ENCODE measurements at places on chromosomes 7 and 10.

- no peak for DNase-seq
These were observed 994 bp upstream of the PTF1A start for GRCh38 chr10:23190872-23191763.

DNA sequence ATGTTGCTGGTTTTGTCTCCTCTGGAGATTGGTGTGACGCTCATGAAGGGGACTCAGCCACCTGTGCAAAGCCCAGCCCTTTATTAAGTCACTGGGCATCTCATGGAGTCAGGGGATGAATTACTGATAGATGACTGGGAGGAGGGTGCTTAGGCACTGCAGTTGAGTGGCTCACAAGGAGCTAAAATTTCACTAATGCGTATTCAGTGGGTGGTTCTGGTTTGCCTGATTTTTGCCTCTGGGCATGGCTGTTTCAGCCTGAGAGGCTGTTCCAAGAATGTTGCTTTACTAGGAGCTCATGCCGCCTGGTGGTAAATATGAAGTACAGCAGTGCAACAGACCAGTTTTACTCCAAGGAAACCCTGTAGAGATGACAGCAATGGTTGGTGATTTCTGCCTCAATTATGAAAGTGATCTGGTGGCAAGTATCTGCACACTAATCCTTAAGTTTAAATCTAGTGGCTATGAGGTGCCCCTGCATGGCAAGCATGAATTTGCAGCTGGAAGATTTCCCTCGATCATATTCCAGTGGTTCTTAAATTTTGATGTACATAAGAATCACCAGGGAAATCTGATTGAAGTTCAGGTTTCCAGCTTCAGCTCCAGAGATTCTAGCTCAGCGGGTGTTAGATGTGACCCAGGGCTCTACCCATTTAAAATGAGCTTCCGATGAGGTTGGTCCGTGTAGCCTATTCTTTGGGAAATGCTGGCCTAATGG is 19.9 kb downstream of the ACTA2 start:
- DNase-seq, result no peak

DNA sequence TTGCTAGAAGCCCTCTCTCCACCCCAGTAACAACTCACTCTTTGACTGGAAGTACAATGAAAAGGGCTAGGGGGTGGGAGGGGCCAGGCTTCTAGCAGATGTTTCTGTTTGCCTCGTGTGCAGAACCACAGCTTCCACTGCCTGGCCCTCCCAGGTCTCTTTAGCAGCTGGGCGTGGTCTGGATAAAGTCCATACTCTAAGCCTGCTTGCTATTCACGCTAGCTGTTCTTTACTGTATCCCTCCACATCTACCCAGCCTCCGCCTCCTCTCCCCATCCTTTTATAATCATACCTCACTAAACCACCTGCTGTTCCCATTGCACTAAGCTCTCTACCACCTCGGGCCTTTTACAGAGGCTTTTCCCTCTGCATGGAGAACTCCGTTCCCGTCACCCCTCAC is 288.8 kb downstream of the CAMK1D start:
- no peak for DNase-seq

GRCh38 chr7:158311791-158312190 is 275.8 kb downstream of the PTPRN2 start:
- DNase-seq, result no peak

DNA sequence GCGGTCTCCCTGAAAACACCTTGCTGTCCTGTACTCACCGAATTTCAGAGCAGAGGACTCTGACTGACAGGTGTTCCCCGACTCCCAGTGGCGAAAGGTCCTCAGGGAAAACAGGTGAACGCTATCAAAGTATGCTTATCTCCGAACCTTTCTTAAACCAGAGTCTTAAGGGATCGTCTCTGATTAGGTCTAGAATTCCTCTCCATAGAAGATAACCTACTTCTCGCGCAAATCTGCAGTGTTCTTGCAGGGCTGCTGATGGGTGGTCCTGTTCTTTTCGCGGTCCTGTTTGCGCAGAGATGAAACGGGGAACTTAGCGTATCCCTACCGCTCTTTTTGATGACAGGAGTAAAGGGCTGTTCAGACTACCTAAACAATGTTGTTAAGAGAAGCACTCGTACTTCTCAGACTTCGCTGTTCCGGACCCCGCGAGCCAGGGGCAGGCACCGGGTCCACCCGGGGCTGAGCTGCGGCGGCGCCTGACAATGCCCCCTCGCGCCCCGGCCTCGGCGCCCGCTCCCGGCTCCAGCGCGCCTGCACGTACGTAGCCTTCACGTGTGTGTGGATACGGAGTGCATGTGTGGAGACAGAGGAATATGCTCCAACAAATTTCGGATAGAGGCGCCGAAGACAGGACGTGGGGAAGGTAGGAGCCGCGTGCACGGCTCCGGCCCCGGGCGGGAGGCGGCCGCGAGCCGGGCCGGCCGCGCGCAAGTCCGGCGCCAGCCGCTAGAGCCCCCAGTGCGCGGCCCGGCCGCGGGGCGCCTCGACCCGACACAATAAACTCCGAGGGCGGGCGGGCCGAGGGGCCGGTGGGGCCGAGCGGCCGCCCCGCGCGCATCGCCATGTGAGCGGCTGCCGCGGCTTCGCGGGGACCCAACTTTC is 766 bp upstream of the ZMYND11 start:
- no peak for DNase-seq

- DNase-seq, result no peak
These were observed 293.1 kb downstream of the CDK14 start for GRCh38 chr7:90889210-90889609.

DNA sequence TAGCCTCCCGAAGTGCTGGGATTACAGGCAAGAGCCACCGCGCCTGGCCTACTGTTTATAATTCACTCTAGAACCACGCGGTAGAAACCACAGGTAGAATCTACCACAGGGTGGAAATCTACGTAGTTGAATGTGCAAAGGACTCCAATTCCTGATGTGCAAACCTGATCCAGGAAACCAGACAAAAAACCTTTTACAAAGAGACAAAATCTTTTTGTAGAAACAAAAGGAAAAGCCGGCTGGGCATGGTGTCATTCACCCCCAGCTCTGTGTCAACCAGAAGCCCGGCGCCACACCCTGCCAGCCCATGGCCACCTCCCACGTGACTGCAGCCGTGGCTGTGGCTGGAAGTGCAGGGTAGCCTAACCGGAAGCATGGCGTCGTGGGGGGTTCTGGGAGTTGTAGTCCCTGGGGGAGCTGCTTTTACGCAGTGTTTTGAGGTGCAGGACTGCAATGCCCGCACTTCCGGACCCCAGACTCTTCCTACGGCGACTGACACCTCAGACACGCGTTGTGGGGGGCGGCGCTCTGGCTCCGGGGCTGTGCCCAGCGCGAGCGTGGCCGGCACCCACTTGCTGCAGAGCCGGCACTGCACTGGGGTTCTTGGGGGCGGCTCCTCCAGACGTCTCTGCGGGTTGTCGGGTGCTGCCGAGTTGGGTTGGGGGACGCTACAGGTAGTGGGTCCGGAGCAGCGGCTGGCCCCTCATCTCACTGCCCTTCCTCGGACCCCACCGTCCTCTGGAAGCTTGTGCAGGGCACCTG is 41.5 kb upstream of the RNF216 start:
- DNase-seq, result peak; percentile 90

DNA sequence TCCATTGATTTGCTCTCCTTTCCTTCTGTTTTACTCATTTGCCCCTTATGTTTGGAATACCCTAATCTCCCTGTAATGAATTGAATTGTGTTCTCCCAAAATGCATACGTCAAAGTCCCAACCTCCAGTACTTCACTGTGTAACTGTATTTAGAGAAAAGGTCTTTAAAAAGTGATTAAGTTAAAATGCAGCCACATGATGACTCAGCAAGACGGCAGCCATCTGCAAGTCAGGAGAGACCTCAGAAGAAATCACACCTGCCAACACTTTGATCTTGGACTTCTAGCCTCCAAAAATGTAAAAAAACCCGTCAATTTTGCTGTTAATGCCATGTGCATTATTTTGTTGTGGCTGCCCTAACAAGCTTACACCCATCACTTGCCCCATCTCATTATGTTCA is 85.3 kb upstream of the PCLO start:
- no peak for DNase-seq

DNA sequence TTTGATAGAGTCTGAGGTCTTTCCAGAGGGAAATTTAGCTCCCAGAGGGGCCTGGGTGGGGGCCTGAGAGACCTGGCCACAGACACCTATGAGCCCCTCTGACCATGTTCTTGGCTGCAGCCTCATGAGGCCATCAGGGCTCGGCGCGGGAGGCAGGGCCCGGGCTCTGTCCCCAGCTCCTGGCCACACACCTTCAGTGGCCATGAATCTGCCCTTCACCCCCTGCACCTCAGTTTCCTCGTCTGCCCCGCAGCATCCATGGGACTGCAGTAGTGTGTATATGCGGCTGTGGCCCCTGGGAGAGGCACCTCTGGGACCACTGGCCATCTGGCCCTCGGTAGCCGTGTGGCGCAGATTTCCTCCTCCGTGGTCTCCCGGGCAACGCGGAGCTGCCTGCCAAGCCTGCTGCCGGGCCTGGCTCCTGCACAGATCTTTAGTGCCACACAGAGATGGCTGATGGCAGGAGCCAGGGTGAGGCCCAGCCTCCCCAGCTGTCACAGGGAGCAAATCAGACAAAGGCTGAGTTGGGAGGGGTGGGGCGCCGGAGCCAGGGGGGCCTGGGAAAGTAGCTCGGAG is 23.6 kb upstream of the ADCYAP1R1 start:
- no peak for DNase-seq

DNA sequence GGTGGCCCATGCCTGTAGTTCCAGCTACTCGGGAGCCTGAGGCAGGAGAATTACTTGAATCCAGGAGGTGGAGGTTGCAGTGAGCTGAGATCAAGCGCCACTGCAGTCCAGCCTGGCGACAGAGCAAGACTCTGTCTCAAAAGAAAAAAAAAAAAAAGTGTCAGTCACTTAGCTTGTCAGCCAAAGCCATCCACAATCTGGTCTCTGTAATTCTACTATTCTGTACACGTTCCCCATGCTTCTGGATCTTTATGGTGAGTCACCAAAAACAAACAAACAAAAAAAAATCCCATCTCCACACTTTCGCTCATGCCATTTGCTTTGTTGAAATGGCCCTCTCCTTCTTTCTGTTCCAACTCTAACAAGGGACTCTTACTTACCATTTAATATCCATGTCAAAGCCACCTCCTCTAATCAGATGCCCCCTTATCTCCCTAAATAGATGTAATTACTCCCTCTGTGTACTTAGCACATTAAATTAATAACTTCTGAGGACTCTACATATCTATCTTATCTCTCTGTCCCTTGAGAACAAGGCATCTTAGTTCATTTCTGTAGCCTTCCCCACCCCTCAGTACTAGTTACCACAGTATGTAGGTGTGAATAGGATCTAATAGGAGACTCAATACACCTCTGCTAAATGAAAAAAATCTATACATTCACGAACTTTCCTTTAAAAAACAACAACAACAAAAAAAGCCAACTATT is 128.4 kb downstream of the ELMO1 start:
- no peak for DNase-seq

DNA sequence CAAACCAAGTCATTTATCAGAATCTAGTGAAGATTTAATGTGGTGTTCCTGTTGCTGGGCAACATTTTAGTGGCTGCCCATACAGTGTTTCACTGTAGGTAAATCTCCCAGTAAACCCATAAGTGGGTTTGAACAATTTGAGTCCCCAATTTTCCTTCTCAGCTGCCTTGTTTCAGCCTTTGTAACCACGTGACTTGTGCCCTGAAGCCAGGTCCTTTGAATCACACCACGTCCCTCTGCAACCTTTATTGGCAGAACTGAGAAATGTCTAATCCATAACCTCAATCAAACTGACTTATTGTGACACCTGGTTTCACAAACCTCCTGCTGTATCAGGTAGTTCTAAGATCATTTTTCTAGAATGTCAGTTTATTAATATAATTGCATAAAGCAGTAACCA is 30.1 kb downstream of the SND1 start:
- DNase-seq, result no peak

DNA sequence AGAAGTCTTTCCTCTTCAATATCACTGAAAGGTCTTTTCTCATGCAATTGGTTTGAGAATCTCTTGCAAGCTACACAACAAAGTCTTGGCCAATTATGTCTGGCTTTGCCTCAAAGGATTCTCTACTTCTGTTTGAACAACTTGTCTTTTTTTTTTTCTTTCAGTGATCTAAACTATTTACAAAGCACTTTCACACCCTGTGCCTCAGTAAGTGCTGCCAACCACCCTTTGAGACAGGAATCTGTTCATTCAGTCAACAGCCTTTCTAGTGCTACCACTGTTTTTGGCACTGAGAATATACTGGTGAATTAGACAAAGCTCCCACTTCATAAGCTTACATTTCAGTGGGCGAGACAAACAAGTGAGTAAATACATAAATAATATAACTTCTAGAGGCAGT is 26.9 kb upstream of the SDK1 start:
- no peak for DNase-seq

DNA sequence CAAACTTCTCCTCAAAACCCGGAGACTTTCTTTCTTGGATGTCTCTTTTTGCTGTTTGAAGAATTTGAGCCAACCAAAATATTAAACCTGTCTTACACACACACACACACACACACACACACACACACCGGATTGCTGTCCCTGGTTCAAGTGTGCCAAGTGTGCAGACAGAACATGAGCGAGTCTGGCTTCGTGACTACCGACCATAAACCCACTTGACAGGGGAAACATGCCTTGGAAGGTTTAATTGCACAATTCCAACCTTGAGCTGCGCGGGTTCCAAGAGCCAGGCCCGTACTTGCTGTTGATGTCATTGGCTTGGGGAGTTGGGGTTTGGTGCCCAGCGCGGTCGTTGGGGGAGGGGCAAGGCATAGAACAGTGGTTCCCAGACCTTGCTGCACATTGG is 1.7 kb downstream of the EGFR start:
- no peak for DNase-seq

DNA sequence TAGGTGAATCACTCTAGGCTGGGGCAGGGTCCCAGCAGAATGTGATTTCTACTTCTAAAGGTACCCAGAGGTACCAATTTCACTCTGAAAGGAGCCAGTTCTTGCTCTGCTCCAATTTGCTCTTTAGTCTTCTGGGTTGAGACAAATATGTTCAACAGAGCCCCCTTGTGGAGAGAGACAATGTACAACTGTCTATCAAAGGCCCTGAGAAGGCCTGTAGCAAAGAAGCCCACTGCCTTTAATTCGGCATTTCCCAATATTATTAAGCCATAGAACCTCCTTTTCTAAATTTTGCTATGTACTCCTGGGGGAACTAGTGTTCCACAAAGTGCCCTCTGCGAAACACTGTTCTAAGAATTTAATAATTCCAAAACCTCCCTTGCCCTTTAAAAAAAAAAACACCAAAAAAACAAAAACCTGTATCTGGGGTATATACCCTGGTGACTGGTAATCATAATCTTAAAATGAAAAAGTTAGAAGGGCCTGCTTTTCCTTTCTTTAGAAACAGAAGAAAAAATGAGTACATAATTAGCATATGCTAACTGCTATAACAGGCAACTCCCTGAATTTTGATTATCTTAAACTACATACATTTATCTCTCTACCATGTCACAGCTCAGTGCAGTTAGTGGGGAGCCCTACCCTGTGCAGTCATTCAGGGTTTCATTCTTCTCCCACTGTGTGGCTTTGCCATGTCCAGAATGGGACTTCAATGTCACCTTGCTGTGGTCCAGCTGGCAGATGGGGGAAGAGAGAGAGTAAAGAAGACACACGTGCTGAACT is 160.9 kb upstream of the BMPER start:
- no peak for DNase-seq

- DNase-seq, result no peak
These were observed 154.3 kb upstream of the LAMB4 start for GRCh38 chr7:108284349-108285002.

- no peak for DNase-seq
These were observed 306.0 kb downstream of the GRID1 start for GRCh38 chr10:86060386-86061277.
